ENCODE measurements at places on chromosomes 1 and 21. TPM values are rescaled to one million over a fixed set of nuclear protein-coding genes. Genes with fewer than 3 reads are reported as not detected.

SLC16A4 gene
- 2.6 TPM for total RNA-seq

KRTAP19-3 gene
- total RNA-seq = not detected

TLR5 gene
- total RNA-seq = 3.1 TPM

LRRC3 gene
- 3.3 TPM for total RNA-seq

TRPM2 gene
- 2.7 TPM for total RNA-seq

MRPL55 gene
- total RNA-seq = 57.0 TPM

PLXNA2 gene
- 15.3 TPM for total RNA-seq

ACP6 gene
- total RNA-seq = 8.9 TPM

TCHH gene
- total RNA-seq = not detected

SLC45A1 gene
- total RNA-seq = 2.5 TPM

DNA sequence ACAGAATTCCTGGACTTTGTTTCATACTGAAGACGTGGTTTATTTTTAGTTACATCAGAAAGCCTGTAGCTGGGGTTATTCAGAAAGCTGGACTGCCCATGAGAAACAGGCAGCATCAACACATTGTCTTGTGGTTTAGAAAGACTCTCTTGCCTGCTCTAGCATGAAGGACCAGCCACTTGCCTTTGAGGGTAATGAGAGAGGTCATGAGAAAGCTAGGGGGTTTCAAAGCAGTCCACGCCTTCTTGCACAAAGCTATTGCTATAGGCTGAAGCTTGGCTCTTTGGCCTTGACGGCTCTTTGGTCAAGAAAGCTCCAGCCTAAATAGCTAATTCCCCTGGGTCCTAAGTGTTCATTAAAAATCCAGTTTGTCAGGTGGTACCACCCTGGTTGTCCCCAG lies 208.1 kb downstream of the PRDM2 start:
- no peak for DNase-seq

DNA sequence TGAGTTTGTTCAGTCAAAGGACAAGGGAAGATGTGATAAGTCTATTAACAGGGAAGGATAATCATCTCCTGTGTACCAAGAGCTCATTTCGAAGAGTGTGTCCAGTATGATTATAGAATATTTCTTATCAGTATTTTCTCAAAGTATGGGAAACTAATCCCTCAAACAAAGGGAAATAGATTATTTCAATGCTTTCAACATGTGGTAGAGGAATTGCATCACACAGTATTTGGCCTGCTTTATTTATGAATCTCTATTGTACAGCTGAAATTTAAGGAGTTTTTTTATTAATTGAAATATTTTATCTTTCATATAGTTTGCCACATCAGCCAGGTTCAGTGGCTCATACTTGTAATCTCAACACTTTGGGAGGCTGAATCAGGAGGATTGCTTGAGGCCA lies 151.0 kb downstream of the CLEC20A start:
- no peak for DNase-seq

DNA sequence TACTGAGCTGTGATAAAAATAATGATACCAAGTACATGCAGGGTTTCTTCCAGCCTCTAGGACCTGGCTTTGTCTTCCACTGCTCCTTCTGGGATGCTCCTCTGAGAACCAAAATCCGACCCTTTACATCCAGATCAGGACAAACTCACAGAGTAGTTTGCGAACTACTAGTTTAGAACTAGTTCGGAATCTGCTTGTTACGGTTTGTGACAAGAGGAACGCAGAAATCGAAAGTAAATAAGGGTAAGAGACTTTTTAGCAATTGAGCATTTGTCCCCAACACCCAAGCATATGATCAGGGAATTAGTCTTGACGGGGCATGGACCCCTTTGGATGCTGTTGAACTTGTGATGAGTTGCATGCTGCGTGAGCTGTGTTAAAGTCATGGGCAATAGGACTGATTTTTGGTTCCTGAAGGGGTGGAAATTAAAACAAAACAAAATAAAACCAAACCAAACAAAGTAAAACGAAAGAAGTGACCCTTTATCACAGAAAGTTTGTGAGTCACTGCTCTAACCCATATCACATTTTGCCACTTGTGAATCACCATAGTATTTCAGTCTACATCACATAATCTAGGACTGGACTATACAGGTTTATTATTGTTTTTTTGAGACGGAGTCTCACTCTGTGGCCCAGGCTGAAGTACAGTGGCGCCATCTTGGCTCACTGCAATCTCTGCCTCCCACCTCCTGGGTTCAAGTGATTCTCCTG lies 35.7 kb upstream of the ERRFI1 start:
- no peak for DNase-seq

DNA sequence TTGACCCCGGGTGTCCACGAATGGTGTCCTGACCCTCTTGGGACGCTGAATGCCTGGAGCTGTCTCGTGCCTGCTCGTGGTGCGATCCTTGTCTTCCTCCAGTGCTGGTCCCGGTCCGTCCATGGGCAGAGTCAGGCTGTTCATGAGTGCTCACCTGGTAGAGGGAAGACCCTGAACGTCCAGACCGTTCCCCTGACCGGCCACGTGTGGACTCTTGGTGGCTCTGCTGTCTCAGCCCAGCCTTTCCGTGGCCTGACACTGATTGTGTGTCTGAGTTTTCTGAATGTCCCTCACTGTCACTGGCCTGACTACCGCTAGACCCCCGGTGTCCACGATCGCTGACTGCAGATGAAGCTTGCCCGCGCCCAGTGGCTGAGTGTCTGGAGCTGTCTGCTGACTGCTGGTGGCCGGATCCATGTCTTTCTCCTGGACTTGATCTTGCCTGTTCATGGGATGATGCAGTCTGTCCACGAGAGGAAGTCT lies 11.7 kb downstream of the FLG start:
- DNase-seq = peak; percentile 57

DNA sequence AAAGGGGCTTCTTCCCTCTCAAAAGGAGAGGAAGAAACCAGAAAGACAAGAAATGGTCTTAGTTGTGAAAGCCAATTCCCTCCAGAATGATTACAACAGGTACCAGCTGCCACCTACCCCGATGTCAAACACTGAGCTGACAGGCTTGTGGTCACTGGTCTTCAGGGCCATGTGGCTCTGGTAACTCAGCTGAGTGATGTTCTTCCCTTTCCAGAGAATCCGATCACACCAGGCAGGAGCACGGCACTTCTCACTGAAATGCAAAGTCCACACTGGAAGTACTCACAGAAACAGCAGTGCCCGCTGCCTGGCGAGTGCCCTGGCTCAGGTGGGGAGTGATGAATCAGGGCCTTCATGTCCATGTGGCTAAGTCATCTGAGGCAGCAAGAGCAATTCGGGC lies 18.7 kb upstream of the MTF1 start:
- no peak for DNase-seq

DNA sequence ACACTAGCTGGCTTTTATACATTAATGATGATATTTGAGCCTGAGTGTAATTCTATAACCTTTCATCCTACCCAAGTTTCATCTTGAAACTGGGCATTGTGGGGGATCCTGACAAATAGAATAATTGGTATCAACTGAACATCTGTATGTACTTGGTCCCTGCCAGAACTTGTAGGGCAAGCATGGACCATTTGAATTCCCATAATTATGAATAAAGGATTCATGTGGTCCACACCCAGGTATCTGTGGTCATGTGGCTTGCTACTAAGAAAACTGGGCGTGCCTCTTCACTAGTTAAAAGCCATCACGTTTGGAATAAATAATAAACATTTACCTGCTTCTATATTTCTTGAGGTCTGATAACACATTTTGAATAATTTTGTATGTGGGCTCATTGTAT lies 20.6 kb upstream of the VTCN1 start:
- no peak for DNase-seq

GRCh38 chr1:33182896-33183295 lies 1.1 kb upstream of the TRIM62 start:
- DNase-seq = no peak

GRCh38 chr1:106621853-106622252 lies 434.6 kb upstream of the PRMT6 start:
- DNase-seq = no peak

DNA sequence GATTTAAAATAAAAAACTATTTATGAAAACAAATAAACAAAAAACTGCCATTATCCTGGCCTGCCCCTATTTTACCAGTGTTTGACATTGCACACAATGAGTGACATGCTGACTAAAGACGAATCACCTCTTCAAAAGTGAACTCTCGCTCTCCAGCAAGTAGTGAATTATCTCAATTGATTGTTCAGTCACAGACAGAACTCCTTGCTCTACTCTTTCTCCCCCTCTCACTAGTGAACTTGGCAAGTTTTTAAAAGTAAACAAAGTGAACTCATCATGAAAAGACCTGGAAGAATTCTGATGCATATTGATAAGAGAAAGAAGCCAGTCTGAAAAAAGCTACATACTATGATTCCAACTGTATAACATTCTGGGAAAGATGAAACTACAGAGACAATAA lies 4.7 kb upstream of the C1orf52 start:
- DNase-seq = no peak

DNA sequence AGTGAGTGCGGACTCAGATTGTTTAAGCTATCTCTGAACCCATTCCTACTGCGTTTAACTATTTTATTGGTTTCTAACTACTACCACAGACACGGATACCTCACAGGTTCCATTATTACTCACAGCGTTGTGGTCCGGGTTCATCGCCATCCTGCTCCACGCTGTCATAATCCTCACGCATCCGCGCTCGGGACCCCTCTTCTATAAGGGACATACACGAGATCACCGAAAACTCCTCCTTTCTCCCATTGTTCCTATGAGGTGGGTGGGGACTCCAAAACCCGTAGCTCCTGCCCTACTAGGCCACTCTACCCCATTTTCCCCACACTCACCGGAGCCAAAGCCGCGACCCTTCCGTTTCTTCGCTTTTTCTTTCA lies 610 bp downstream of the RBM8A start:
- DNase-seq = no peak

DNA sequence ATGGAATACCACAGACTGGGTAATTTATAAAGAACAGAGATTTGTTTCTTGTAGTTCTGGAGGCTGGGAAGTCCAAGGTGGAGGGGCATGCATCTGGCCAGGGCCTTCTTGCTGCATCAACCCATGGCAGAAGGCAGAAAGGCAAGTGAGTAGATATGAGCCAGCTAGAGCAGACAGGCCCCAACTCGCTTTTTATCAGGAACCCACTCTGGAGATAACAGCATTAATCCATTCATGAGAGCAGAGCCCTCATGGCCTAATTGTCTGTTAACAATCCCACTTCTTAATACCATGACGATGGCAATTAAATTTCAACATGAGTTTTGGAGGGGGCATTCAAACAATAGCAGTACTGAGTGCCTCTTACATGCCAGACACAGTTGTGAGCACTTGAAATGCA lies 87.2 kb upstream of the SOX13 start:
- no peak for DNase-seq

GRCh38 chr1:69139007-69139406 lies 428.7 kb upstream of the LRRC7 start:
- peak; percentile 15 for DNase-seq

- no peak for DNase-seq
Measured at GRCh38 chr1:181040284-181040865, 6.6 kb downstream of the MR1 start.

GRCh38 chr1:15991427-15992186 lies 12.4 kb upstream of the SRARP start:
- no peak for DNase-seq

- DNase-seq = peak; percentile 68
Measured at GRCh38 chr1:53685272-53686051, 53.5 kb downstream of the GLIS1 start.

- no peak for DNase-seq
Measured at GRCh38 chr1:25757151-25757845, 42.7 kb upstream of the SELENON start.

- no peak for DNase-seq
Measured at GRCh38 chr1:195934817-195935553, 673.3 kb downstream of the KCNT2 start.

GRCh38 chr1:32249831-32250525 lies 1.1 kb upstream of the LCK start:
- no peak for DNase-seq

DNA sequence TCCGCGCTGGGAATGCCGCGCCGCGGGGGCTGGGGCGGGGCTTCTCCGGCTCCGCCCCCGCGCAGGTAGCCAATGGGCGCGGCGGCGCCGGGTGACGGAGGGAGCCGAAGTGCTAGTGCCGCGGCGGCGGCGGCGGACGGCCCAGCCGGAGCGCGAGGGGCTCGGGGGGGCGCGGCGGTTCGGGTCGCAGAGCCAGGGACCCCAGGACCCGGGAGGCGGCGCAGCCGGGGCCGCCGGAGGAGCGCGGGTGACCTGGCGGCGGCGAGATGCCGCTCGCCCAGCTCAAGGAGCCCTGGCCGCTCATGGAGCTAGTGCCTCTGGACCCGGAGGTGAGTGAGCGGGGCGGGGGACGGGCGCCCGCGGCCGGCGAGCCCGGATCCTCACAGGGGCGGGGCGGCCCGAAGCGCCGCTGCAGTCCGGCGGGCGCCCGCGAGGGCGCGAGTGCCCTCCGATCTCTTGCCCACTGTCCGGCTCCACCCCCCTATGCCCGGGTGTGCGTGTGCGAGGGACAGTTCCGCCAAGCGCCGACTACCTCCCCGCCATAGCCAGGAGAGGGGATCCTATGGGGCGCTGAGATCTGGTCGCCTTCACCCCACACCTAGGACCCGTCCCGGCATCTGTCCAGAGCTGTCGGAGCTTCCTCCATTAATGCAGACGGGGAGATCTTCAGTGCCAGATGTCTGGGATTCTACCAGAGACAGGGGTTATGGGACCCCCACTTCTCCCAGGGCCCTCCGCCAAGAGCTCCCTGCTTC lies at the start of gene RPS6KA1:
Gene RPS6KA1 (plus strand): TSS at position 107 of the 755 bp plus-strand sequence. CDS start 160 bp downstream, at position 267.
- peak; percentile 85 for DNase-seq

GRCh38 chr1:234295626-234296025 lies 77.6 kb upstream of the COA6 start:
- no peak for DNase-seq

DNA sequence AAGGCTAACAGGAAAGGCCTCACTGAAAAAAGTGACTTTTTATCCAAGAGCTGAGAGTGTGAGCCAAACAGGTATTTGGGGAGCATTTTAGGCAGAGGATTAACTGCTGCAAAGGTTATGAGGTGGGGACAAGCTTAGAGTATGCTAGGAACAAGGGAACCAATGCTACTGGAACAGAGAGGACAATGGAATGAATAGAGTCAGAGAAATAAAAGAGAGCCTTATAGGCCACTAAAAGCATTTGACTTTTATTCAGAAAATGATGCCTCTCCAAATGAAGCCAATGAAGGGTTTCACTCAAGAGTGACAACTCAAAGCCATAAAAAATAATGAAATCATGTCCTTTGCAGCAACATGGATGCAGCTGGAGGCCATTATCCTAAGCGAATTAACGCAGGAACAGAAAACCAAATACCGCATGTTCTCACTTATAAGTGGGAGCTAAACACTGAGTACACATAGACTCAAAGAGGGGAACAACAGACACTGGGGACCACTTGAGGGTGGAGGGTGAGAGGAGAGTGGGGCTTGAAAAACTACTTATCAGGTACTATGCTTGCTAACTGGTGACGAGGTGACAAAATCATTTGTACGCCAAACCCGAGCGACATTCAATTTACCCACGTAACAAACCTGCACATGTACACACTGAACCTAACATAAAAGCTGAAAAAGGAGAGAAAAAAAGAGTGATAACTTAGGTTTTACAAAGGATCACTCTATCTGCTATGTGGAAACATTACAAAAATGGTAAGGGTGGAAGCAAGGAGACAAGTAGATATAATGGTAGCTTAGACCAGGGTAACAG lies 11.1 kb downstream of the PTP4A2 start:
- DNase-seq = no peak

All from Right ventricle myocardium inferior (tissue), 1 donor.